Endothelial cell (in vitro differentiated cells): ENCODE measurements at places on chromosomes 16 and 17.

- DNase-seq: no peak
These were observed 35.2 kb downstream of the MBTD1 start for GRCh38 chr17:51224402-51225262.

GRCh38 chr16:1749152-1750117, 21.9 kb downstream of the NME3 start:
- no peak for DNase-seq

DNA sequence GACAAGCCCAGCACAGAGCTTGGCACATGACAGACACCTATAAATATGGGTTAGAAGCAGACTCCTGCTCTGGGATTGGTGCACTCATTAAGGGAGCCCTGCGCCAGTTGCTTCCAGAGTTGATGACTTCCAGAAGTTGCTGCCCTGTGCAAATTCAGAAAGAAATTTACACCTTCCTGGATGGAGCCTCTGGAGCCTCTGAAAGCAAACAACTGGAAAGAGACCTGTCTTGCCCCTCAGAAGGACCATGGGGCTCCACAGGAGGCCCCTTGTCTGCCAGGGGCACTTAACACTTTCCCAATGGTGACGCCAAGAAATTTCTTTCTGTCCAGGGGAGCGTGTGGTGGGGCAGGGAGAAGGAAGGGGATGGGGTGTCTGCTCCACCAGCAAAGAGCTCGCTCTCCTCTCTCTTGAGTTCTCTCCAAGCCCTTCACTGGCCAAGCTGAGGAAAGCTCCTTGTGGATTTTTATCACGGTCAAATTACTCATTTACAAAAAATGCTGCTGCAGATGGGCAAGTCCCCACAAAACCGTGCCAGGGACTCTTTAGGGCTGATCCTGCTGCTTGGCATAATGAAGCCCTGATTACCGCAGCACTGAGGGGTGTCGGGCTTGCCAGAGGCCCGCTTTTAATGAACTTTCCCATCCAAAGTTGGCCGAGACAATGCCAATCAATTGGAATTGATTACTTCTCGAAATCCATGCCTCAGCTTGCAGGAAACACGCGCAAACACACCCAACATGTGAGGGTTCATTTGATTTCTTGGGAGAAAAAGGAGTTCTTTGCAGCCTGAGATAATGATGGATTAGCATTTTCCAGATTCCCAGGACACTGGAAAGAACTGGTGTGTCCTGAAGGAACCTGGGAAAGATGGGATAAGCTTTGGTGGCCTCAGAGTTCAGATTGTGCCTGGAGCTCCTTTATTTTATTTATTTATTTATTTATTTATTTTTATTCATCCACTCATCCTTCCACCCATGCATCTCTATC, 583.6 kb upstream of the CDH5 start:
- DNase-seq: no peak

DNA sequence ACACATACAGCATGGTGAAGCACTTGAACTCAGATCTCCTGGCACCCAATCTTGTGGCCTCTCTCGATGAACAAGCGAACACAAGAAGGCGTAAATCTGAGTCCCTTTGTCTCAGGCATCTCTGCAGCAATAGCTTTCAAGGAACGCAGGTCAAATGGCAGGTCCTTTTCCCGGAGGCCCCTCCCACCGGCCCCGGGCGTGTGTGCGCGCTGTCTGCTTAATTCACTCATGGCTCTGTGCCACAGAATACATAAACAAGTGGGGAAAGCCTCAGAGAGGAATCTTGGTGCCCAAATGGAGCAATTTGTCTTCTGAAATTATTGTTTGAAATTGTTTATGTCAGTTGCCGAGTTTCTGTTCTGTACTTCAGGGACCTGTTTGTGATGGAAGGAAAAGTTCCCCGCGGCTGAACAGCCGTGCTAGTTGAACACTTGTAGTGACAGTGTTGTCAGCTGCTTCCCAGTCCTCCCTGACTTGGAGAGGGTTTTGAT, 14.8 kb downstream of the MYOCD start:
- no peak for DNase-seq

DNA sequence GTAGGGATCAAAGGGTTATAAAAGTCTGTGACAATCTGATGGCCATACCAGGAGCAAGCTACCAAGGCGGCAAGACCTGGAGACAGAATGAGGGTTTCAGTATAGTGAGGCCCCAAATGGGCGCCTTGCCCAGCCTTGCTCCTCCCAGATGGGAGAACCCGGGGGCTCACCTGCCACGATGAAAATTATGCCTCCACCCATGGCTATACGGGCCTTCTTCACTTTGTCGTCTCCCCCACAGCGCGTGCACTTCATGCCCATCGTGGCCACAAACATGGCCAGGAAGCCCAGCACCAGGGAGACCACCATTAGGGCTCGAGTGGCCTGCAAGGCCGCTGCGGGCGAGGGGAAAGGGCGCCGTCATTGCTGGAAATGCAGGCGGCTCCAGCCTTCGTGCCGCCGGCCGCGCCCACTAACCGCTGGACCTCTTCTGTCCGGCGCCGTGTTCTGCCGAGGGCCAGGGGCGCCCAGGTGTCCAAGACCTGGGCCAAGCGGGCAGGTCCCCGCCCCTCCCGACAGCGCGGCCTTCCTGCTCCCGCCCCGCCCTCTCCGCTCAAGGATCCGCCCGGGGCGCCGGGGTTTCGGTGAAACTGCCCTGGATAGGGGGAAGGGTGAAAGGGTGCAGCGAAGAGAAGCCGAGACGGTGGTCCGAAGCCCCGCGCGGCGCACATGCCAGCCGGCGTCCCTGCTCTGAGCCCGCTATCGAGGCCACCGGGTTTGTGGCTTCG, 1.5 kb downstream of the CLDN7 start:
- peak; percentile 31 for DNase-seq

GRCh38 chr16:75202069-75202590, 4.8 kb downstream of the CTRB2 start:
- DNase-seq: no peak

GRCh38 chr17:74497471-74497870, 31.0 kb downstream of the CD300A start:
- no peak for DNase-seq

GRCh38 chr17:72379516-72379915, 258.7 kb downstream of the SOX9 start:
- DNase-seq: no peak

- DNase-seq: no peak
These were observed 93.4 kb downstream of the SSH2 start for GRCh38 chr17:29836643-29837042.

GRCh38 chr16:82197540-82198240, 27.7 kb upstream of the MPHOSPH6 start:
- no peak for DNase-seq

GRCh38 chr17:9364837-9365430, 210.7 kb downstream of the STX8 start:
- DNase-seq: no peak

- DNase-seq: no peak
These were observed 30.5 kb downstream of the ITGAE start for GRCh38 chr17:3770466-3770865.

GRCh38 chr17:65453204-65453931, 108.1 kb downstream of the AXIN2 start:
- no peak for DNase-seq

DNA sequence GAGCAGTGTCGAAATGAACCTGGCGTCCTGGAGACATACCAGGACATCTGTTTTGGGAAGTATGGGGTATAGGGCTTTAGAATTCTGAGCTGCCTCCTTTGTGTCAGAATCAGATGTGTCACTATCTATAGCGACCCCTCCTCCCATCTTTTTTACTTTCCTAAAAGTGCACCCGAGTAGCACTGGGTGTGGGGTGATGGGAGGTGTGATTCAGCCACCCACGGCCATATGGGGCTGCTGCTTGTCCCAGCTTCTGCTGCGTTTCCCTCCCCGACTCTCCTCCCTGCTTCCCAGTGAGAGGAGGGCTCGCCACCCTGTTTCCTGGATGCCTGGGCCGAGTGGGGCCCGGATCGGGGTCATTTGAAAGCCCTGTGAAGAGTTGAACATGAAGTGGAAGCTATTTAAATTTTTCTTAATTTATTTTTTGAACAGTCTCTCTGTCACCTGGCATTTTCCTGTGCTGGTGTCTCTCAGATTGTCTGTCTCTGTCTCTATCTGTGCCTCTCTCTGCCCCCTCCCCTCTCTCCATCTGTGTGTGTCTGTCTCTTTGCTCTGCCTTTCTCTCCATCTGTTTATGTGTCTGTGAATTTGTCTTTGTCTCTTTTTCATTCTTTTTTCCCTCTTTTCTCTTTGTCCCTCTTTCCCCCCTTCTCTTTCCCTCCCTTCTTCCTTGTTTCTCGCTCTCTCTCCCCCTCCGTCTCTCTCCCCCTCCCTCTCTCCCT, 638.8 kb upstream of the EEF2KMT start:
- DNase-seq: no peak

- DNase-seq: no peak
These were observed 33.9 kb upstream of the PLLP start for GRCh38 chr16:57318240-57318970.

DNA sequence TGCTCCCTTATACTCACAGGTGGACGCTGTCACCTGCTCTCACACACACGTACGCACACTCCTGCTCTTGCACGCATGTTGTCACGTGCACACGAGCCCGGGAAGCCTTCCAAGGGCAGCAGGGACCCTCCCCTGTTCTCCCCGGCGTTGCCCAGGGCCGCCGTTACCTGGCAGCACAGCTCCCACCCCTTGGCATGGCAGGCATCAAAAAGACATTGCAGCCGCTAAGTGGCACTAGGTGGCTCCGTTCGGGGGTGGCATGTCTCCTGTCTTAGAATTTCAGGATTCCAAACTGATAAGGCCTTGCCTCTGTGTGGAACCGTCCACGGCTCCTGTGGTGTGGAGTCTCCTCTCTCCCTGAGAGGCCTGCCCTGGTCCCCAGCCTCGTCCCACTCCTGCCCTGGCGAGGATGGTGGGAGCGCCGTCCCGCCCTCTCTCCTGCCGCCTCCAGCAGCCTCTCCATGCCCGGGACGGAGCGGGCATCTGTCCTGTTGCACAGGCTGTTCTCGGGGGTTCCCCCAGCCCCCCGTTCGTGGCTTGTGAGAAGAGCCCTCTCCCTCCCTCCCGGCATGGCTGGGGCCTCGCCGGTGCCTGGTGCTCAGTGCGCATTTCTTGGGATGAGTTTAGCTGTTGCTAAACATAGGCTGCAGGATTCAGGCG, 126.7 kb upstream of the GSE1 start:
- no peak for DNase-seq

DNA sequence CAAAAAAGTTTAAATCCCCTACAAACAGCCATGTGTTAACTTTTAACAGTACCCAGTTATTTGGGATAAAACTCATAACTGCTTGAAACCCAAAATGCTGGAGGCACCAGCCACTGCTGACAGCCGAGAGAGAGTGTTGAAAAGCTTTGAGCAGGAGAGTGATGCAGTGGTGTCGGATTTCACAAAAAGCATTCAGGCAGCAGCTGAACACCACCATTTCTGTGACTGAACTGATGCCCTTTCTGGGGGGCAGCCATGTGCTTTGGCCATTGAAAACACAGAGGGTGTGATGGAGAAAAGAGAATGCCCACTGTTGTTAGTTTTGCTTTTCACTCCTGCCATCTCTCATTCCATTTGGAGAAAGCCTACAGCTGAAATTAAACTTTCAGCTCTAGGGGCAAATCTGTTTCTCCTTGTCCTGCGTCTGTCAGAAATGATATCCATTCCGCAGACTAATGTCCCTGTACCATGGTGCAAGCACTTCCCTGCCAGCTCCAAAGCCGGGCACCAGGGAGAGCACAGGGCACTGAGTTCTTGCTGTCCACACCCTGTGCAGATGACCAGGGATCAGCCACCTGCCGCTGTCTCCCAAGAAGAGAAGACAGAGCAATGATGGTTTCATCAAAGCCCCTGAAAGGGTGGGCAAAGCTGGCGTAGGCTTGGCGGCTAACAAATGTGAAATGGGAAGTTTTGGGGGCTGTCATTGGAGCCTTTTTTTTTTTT, 16.6 kb upstream of the MLYCD start:
- no peak for DNase-seq

- peak; percentile 28 for DNase-seq
These were observed 92.2 kb downstream of the SOCS1 start for GRCh38 chr16:11163761-11164261.

- peak; percentile 48 for DNase-seq
These were observed at the start of gene DNASE1L2 for GRCh38 chr16:2236337-2237101. Gene DNASE1L2 (plus strand): TSS chr16:2236444. CDS start chr16:2236817, 373 bp downstream.
